ENCODE measurements at places on chromosomes 6 and 20.

DNA sequence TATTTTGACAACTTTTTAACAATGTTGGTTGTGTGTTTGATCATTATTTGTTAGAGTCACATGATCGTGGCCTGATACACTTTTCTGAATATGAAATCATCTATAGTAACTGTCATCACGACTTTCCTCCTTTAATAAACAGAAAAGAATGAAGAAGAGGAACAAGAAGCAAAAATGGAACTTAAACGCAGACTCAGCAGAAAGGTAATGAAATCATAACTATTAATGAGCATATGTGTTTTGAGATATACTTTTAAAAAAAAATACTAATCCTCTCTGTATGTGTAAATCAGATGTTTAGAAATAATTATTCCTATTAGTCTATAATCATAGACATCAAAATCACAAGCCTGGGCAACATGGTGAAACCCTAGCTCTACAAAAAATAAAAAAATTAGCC is 60.1 kb upstream of the LTV1 start:
- DNase-seq, result no peak

DNA sequence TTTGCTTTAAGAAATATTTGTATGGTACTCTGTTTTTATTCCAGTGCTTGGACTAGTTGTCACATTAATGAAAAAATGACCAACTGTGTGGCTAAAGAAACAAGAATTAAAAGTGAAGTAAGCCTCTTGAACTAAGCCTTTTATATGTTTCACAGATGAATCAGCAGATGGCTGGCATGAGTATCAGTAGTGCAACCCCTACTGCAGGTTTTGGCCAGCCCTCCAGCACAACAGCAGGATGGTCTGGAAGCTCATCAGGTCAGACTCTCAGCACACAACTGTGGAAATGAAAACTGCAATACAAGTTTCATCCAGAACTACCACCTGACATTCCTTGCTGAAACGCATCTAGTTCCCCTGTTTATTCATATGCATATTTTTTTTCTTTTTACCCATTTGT is 96.8 kb downstream of the B3GAT2 start:
- DNase-seq, result no peak

DNA sequence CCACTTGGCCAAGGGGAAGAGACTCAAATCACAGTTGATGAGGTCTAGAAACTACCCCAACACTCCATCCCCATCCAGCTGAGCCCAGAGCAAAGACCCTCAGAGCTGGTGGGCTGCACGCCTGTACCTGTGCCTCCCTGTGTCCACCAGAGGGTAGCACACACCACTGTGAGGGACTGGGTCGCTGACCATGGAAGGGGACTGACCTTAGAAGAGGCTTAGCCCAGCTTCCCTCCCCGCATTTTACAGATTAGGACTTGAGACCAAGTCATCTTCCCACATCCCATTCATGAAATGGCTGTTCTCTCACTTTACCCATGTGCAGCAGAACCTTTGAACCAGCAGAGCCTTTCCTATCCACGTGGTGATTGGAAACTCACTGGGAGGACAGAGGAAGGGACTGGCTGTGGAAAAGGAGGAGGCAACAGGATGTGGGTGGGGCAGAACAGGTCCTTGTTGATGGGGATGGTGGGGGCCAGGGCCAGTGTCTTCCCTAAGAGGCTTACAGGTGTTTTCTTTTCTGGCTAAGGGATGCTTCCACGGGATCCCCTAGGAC is 44.3 kb downstream of the CPXM1 start:
- DNase-seq, result peak; percentile 21

- no peak for DNase-seq
Measured at GRCh38 chr6:6818078-6818639, 229.6 kb downstream of the LY86 start.

- DNase-seq, result peak; percentile 72
Measured at GRCh38 chr20:52269321-52269720, 77.7 kb upstream of the ZFP64 start.

- peak; percentile 86 for DNase-seq
Measured at GRCh38 chr20:58308680-58309527, 611 bp upstream of the RAB22A start.

DNA sequence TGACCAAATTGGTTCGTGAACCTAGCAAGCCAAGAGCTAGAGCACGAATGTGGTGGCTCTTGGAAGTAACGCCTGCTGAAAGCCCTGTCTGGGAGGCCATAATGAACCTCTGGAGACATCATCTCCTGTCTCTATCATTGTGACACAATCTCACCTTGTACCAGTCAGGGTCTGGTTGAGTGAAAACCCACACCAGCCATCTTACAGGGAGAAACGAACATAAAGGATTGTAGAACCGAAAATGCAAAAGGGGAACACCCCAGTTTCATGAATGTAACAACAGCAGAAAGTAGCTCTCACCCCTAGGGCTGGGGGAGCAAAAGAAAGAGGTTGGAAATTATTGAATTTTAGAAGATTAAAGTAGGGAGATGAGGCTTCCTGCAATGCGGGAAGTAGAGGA is 50.9 kb upstream of the TAB2 start:
- no peak for DNase-seq

GRCh38 chr6:165931675-165932074 is 236.0 kb downstream of the TBXT start:
- no peak for DNase-seq

GRCh38 chr6:3517350-3517749 is 60.5 kb upstream of the SLC22A23 start:
- DNase-seq, result peak; percentile 83

GRCh38 chr6:134880487-134881190 is 69.3 kb downstream of the ALDH8A1 start:
- DNase-seq, result no peak

DNA sequence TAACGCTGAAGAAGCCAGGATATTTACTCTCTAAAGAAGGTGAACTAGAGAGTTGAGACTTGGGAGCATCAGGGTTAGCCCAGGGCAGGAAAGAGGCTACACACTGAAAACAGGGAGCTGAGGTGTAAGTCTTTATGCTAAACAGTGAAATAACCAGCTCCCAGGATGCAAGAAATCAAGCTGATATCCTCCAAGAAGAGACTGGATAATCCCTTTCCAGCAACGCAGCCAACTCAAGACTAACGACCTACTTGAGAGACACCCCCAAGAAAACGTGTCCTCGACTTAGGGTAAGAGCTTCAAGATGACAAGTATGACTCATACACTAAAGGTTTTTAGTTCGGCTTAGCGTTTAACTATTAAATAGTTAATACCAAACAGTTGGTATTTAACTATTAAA is 202.2 kb downstream of the TASP1 start:
- DNase-seq, result no peak

GRCh38 chr20:4195499-4195898 is 180.1 kb upstream of the RNF24 start:
- DNase-seq, result no peak

- no peak for DNase-seq
Measured at GRCh38 chr6:139313784-139314545, 22.2 kb upstream of the TXLNB start.

DNA sequence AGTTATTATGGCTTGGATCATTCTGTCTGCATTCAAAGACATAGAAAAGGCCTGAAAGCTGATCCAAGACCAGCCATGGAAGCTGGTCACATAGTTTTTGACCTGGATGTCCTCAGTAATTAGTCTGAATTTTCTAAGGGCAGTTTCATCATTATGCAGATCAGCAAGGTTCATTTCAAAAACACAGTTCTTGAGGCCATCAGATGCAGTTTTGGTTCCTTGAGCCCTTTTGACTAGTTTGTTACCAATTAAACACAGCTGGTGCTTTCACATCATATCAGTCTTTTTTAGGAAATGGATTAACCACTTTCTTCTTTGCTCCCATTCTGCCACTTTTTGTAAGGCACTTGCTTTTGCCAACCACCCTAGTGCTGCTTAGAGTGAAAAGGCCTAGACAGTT is 129.4 kb downstream of the NCOA3 start:
- DNase-seq, result no peak

- DNase-seq, result no peak
Measured at GRCh38 chr6:136826216-136826615, 3.8 kb downstream of the PEX7 start.

DNA sequence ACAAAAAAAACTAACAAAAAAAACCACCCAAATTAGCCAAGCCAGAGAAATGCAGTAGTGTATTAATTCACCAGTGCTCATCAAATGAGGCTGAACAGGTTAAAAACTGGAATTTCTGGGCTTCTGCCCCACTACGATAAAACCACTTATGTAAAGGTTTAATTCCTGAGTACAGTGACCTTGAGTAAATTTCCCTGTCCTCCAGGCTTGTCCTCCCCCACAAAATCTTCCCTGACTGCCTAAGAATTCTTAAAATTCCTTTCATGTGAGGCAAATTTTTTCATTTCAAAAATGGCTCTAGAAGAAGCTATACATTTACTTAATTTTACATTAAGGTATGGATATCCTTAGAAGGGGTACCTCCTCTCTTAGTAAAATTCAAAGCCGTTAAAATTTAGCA is 80.1 kb upstream of the ID4 start:
- DNase-seq, result no peak

- no peak for DNase-seq
Measured at GRCh38 chr6:35931120-35931561, 10.2 kb upstream of the SRPK1 start.

DNA sequence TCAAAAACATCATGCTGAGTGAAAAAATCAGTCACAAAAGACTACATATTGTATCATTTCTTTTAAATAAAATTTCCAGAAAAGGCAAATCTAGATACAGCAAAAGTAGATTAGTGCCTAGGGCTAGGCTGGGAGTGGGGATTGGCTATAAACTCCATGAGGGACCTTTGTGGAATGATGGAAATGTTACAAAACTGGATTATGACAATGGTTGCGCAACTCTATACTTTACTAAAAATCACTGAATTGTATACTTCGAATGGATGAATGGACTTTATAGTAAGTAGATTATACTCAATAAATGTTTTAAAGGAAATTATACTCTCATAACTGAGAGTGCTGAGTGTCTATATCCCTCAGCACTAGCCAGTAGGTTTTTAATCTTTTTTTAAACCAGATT is 4.3 kb downstream of the HMGN3 start:
- no peak for DNase-seq

DNA sequence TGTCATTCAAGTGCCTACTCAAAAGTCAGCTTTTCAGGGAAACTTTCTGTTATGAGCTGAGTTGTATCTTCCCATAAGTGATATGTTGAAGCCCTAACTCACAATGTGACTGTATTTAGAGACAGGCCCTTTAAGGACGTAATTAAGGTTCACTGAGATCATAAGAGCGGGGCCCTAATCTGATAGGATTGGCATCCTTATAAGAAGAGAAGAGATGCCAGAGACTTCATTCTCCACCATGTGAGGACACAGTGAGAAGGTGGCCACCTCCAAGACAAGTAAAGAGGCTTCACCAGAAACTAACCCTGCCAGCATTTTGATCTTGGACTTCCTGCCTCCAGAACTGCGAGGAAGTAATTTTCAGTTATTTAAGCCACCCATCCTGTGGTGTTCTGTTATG is 12.7 kb upstream of the SMLR1 start:
- DNase-seq, result no peak

DNA sequence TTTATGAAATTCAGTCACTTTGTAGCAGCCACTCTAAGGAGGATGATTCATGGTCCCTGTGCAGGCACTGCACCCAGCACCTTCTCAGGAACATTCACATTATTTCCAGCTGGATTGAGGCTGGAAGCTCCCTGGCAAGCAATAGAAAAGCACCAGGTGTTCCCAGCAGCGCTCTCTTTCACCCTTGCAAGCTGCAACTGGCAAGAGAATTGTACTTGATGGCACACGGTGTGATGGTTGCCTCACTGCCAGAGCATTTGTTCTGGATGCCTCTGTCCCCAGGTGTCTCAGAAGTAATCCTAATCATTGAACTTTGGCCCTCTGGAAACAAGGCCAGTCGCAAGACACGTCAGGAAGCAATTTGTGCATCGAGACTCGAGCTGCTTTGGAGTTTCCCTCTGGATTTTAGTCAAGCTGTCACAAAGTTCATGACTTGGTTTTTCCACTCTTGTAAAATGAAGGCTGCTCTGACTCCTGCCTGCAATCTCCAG is 24.9 kb upstream of the PHACTR2 start:
- no peak for DNase-seq

DNA sequence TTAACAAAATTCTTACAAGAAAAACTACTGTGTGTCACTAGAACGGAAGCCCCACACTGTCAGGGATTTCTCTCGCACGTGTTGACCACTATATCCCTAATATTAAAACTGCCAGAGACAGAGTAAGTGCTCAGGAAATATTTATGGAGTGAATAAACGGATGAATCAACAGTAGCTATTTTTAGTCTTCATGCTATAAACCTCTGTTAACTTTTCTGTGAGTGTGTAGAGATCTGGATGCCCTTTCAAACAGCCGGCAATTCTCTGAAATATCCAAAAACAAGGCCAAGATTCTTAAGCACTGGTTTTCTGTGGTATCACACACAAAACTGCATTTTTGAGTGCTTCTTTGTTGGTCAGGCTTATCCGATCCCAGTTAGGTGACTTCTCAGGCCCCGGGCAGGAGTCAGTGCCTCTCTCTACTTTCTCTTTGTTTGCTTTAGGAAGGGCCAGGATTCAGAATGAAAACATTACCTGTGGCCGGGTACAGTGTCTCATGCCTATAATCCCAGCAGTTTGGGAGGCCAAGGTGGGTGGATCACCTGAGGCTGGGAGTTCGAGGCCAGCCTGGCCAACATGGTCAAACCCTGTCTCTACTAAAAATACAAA is 15.7 kb downstream of the ATP9A start:
- DNase-seq, result peak; percentile 21

DNA sequence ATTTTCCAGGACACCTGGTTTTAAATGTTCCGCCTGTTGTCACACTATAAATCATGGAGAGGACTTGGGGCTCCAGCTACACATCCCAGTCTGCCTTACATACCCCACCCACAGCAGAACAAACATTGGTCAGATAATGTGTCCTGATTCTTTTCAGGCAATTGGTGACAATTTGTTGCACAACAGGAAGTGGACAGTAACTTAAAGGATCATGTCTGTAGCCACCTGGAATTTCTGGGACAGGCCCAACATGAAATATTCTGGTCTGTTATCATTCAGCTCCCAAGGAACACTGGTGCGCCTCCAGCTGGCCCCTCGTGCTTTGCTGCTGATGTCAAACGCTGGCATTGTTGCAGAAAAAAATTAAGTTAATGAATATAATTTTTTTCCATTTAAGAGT is 117.2 kb downstream of the SOBP start:
- DNase-seq, result peak; percentile 87

DNA sequence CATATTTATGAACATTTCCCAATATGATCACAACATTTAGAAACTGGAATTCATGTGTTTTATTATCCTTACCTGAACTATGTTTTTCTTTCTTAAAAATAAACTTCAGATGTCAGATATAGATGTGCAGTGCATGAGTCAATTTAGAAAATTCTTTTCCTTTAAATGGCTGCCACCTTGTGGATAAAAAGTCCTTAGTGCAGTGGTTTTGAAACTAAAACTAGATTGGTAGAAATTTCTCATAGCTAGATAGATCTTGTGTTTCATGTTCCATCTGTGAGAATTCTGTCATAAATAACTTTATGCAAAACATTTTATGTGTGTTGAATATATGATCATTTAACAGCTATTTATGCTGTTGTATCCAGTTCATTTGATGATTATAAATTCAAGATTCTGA is 134.9 kb downstream of the KLHL32 start:
- peak; percentile 16 for DNase-seq

- peak; percentile 23 for DNase-seq
Measured at GRCh38 chr6:36025260-36025931, 955 bp upstream of the SLC26A8 start.

- no peak for DNase-seq
Measured at GRCh38 chr20:59179988-59180387, 16.4 kb downstream of the ZNF831 start.
